Left ventricle myocardium superior (tissue), 1 donor: ENCODE measurements at places on chromosomes 12 and 14. TPM values are rescaled to one million over a fixed set of nuclear protein-coding genes. Genes with fewer than 3 reads are reported as not detected.

DNA sequence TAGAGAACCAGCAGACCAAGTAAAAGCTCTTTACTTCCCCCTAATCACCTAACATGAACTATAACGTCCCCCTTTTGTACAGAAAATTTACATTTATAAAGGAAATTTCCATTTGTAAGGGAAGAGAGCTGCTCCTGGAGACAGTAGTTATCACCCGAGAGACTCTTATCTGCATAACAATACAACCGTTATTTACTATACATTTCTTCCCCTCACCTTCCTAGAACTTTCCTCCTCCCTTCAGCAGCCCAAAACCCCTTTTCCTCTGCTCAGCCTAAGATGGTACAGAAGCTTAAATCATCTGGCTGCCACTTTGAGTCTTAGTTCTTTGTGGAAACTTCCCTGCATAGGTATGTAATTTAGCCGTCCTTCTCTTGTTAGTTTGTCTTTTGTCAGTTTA lies 40.4 kb upstream of the ETV6 start:
- DNase-seq, result no peak

The PPM1H gene
- total RNA-seq, result 8.5 TPM

The RIN3 gene
- 14.7 TPM for total RNA-seq

DNA sequence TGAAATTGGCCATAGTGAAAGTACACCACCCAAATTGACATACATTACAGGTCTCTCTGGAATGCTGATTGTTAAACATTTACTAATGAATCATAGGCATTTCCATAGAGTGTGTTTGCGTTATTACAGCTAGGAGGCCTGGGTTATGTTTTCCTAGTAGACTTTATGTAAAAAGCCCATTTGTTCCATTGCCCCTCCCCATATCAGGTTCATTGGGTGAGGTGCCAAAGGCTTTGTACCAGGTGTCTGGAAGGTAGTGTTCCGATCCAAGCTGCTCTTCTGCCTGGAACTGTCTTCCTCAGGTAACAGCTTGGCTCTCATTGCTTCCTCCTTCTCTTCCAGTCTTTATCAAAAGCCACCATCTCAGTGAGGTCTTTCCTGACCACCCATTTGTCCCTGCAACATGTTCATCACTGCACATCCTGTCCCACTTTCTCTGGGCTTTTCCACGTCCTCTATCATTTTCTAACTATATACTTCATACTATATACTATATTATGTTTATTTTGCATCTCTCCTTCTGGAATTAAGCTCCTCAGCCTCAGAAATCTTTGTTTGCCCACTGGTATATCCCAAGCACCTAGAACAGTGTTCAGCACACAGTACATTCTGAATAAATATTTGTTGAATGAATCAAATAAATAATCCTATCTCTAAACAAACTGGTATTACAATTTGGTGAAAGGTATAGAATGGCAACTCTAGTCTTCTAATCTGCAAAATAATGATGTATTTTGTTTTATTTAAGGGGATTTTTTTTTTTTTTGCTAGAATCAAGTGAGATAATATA lies 252.3 kb downstream of the KTN1 start:
- DNase-seq, result no peak

DNA sequence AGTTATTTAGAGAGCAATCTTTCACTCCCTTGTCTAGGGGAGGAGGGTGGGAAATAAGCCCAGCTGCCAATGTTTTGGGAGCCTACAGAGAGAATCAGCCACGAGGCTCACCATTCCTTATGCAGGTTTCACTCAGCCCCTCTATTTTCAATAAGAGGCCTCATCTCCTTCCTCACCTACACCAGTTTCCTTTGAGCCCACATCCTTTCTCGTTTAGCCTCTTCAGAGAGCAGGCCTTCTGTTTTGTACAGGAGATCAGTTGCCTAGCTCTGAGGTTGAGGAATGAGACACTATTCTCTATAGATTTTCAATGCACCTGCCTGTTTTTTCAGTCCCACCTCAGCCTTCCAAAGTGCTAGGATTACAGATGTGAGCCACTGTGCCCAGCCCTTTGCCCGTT lies 17.9 kb downstream of the SNAPC1 start:
- DNase-seq, result no peak

GRCh38 chr14:97638864-97639263 lies 841.7 kb downstream of the VRK1 start:
- no peak for DNase-seq

DNA sequence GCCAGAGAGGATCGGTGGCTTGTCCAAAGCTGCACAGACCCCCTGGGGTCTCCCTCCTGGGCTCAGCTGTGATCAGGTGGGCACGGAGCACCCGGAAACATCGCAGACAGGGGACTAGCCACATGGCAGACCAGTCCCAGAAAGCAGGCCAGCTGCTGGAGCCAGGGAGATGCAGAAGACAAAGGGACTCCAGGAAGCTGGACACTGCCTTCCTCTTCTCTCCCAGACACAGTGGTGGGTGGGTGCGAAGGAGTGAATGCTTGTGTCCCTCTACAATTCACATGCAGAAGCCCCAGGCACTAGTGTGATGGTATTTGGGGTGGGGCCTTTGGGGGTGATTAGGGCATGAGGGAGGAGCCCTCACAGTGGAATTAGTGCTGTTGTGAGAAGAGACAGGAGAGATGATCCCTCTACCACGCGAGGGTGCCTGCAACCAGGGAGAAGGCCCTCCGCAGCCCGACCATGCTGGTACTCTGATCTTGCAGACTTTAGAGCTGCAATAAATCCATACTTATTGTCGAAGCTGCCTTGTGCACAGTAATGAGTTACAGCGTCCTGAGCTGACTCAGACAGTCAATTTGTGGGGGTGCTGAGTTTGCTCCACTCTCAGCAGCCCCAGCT lies 95.2 kb downstream of the CALM1 start:
- no peak for DNase-seq

The B4GALNT3 gene
- total RNA-seq, result 49.6 TPM

The KRR1 gene
- total RNA-seq, result 29.7 TPM

DNA sequence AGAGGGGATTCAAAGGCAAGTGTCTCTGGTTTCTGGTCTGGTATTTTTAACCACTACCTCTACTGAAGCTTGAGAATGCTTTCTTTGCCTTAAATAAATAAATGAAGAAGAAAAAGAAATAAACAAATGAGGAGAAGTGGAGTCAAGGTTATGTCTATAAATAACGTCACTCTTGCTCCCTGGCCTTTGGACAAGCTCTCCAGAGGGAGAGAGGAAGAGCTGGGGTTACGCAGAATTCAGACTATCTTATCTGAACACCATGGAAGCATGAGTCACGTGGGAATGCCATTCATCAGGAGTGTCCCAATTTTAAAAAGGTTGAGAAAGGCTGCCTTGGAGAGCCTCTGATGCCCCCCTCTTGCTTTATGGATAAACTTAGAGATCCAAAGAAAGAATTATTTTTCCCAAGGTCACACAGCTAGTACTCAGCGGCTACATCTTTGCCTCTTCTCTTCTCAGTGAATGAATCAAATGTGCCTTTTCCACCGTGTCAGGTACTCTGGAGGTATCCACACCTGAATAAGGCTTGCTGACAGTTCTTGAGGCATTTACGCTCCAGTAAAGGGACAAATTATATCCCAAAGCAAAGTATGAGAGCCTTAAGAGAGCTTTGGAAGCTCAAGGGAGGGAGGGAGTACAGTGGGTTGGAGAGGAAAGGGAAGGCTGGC lies 12.9 kb upstream of the MSI1 start:
- no peak for DNase-seq
